Small intestine (tissue), 16 donors: ENCODE measurements at places on chromosomes 2 and 18.

- no peak for DNase-seq
These were observed 9.3 kb downstream of the WNT10A start for GRCh38 chr2:218889937-218890336.

GRCh38 chr2:231117922-231118613 is 6.8 kb downstream of the HTR2B start:
- no peak for DNase-seq

DNA sequence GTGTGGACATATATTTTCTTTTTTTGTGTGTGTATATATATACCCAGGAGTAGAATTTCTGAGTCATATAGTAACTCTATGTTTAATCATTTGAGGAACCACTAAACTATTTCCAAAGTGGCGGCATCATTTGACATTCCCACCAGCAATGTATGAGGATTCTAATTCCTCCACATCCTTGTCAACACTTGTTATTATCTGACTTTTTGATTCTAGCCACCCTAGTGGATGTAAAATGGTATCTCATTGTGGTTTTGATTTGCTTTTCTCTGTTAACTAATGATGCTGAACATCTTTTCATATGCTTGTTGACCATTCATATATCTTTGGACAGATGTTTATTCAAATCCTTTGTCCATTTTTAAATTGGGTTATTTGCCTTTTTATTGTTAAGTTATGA is 120.3 kb downstream of the TGFA start:
- DNase-seq = no peak

- no peak for DNase-seq
These were observed 43.4 kb upstream of the HAAO start for GRCh38 chr2:42835577-42836371.

- no peak for DNase-seq
These were observed 66.9 kb upstream of the ITM2C start for GRCh38 chr2:230797515-230798495.

- no peak for DNase-seq
These were observed 27.7 kb downstream of the KLHL29 start for GRCh38 chr2:23412556-23413155.

DNA sequence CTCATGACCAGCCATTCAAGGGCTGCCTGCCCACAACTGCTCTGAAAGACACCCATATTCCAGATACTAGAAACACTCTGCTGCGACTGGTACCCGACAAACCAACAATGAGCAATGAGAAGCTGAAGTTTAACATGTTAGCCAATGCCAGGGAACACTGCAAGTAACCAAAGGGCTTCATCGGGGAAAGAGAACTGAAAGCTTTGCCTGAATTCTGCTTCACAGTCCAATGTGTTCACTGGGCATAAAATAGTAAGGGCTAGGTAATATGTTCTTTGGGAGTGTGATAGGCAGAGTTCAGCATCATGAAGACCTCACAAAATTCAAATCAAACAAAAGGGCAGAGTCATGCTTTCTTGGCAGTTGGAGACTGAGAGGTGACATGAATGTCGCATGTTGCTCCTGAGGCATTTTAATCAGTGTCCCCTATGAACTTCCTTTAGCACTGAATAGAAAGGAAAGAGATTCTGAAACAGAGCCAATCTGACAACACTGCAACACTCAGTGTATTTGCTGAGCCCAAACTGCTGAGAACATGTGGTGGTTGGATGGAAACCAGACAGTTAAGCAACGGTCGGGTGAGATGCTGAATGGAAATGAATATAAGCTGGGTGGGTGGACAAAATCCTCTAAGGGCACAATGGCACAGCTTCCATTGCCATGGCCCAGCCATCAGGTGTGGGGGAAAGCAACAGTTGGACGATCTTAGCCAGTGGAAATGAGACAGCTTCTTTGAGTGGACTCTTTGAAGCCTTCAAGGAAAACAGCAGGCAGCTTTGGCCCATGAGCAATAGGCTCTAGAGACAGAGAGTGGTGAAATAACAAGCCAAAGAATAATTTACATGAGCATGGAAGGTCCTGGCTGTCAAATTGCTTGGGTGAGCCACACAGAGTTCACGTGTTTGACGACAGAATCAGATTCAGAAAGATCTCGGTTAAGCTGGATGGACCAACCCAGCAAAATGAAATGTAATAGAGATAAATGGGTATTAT is 277.5 kb downstream of the AFF3 start:
- no peak for DNase-seq

- DNase-seq = peak; percentile 54
These were observed 182.6 kb upstream of the HAAO start for GRCh38 chr2:42974721-42975717.

DNA sequence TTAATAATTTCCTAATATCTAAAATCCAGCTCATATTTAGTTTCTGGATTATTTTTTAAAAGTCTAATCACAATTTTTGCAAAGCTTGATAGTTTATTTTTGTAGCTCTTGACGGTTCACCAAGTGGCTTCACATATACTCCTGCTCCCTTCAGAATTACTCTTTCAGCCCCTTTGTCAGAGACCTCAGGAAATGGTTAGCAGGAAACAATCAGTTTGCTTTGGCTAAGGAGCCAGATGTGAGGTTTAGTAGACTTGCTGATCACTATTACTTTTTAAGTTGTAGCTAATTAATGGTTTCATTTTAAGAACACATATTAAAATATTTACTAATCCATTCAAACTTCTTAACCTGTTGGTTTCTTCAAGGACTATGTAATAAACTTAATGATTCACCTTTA is 2.3 kb downstream of the RBBP8 start:
- DNase-seq = no peak

GRCh38 chr2:172342611-172343010 is 84.8 kb upstream of the ITGA6 start:
- no peak for DNase-seq

GRCh38 chr2:98808546-98808945 is 77.6 kb upstream of the MGAT4A start:
- DNase-seq = no peak

- DNase-seq = peak; percentile 13
These were observed 17.7 kb downstream of the MPP4 start for GRCh38 chr2:201680743-201681142.

DNA sequence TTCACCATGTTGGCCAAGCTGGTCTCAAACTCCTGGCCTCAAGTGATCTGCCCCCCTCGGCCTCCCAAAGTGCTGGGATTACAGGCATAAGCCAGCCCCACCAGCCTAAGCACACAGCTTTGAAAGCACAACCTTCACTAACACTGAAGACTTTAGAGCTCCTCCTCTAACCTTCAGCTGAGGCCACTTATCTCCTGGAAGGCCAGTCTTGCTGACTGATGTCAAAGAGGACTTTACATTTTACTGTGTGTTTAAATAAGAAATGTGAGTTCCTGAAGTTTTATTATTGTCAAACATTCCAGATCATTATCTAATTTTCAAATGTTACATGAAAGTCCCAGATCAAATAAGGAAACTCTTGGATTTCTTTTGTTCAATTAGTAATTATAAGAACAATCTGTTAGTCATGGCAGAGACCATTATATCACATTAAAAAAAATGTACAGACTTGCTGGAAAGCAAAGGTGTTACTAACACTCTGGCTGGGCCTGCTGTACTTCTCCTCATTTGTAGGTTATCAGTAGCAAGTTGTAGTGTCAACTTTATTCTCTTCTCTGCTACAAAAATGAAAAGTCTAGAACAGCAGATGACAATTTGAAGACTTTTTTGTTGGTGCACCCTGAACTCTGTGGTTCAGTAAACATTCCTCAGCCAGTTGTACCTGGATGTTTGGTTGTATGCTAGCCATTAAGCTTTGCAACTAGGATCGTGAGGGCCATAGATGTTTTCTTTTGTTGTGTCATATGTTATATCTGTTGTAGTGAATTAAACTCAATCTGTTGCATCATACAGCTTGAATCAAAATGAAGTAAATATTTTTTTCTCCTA is 80.0 kb downstream of the AOX1 start:
- DNase-seq = no peak

GRCh38 chr18:11880586-11881304 is 27.4 kb downstream of the MPPE1 start:
- no peak for DNase-seq

DNA sequence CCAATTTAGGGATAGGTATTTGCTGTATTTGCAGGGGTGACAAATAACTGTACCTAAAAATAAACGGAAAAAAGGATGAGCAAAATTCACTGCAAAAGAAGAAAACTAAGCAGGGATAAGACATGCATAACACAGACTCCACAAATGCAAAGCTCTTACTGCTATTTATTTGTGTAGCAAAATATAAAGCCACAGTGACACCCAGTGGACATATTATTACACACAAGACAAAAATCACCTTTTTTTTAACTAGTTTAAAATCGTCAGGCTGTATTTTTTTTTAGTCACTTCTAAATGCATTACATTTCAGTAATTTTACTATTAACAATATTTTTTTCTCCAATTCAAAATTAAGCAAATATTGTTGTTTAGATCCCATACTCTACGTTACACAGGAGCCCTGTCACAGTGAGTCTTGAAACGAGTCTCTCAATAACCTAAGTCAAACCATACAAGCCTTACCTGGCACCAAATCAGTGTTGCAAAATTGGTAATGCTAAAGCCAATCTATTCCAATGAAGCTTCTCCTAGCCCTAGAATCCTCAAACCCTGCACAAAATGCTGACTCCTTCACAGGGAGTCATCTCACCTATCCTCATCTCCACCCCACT is 23.7 kb downstream of the METTL4 start:
- DNase-seq = peak; percentile 50

GRCh38 chr2:218983263-218983933 is 1.6 kb downstream of the FEV start:
- no peak for DNase-seq

GRCh38 chr18:8562070-8562469 is 47.2 kb upstream of the RAB12 start:
- no peak for DNase-seq

DNA sequence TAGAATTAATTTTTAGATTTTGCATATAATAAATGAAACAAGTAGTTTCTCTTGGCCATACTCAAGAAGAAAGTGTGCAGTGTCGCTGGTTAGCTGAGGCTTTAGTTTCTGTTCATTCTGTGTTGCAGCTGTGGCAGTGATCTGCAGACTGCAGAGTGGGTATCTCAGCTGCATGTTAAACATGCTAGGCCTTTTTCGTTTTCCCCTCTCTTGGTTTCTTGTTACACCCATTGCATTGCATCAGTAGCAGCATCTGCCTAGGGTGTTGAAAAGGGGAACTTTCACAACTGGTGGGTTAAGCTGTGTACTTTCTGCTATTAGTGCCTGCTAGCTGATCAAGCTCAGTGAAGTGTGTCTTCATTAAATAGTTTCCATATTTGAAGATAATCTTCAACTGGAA is 51.3 kb downstream of the ACSL3 start:
- DNase-seq = no peak

DNA sequence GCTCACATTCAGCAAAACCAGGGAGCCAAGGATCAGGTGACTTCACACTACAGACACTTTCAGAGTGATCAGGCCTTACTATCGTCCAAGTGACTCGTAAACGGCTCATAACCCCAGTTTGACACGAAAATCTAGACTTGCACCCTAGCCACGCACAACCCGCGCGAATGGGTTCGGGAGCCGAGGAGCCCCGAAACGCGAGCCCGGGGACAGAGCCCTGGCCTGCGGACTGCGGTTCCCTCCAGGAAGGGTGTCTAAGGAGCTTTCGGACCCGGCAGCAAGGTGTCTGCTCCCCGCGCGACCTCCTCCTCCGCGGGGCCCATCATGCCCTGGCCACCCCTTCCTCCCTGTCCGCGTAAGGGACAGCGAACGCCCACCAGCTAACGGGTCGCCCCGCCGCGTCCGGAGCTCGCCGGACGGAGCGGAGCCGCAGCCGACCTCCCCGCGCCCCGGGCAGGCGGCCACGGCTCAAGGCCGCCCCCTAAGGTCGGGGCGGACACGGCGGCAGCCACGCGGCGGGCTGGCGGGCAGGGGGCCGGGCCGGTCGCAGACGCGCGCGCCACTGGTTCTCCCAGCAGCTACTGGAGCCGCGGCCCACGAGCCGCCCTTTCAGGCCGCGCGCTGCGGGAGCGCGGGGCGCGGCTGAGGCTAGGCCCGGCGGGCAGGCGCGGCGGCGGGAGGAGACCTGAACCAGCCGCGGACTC is 575 bp downstream of the ATL2 start:
- DNase-seq = peak; percentile 78

GRCh38 chr18:39365836-39366485 is 1800.4 kb upstream of the CELF4 start:
- DNase-seq = no peak

DNA sequence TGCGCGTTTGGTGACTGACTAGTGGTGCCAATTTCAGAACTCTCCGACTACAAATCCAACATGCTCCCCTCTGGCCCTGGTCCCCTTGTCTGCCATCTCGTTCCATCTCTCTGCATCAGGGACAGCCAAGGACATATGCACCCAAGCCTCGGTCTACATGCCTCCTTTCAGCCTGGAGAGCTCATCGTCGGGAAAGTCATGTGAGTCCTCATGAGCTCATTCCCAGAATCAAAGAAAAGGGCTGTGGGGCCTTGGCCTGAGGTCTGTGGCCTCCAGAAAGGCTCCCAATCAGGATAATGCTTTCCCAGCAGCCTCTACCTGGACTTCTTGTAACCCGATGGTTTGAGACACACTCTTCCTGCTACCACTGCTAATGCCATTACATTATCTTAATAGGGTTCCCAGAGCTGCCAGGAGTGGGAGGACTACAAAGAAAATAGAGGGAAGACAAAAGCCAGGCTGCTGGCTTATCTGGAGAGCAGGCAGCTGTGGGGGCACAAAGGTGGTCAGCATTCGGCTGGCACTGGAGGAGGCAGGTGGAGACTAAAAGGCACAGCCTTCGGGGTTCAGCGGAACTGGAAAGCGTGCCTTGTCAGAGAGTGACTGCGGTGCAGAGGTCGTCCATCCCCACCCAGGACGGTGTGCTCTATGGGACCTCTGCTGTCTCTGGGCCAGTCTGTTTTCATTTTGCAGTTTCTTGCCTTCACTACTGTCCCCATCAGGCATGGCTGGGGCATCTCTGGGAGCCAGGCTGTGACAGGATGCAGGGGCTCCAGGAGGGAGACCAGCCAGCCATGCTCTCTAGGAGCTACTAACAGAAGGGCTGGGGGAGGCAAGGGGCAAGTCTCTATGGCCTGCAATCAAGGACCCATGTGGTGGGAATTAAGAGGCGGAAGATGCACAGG is 104.4 kb upstream of the SMAD2 start:
- no peak for DNase-seq
